CD4-positive, alpha-beta memory T cell (primary cell): ENCODE measurements at places on chromosomes 3 and 15.

- DNase-seq, result peak; percentile 23
These were observed 2.9 kb downstream of the FBXL22 start for GRCh38 chr15:63600001-63600615.

GRCh38 chr3:23991683-23992628 is 46.9 kb downstream of the NR1D2 start:
- DNase-seq, result no peak

GRCh38 chr3:140842984-140843649 is 98.5 kb upstream of the SLC25A36 start:
- no peak for DNase-seq

DNA sequence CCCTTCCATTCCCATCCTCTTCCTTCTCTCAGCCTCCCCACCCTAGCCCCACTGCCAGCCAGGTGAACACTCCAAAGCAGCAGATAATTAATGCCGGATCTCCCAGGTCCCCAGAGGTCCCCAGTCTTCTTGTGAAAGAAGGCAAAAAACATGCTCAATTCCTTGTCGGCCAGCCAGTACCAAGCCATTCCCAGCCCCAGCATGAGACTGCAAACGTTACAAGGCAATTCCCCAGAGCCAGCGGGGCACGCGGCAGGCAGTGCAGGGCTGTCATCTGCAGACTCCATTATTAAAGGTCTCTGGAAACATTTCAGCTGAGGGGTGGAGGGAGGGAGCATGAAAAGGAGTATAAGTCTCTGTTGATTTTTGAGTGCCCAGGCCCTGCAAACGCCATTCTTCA is 117.8 kb downstream of the XXYLT1 start:
- DNase-seq, result no peak

DNA sequence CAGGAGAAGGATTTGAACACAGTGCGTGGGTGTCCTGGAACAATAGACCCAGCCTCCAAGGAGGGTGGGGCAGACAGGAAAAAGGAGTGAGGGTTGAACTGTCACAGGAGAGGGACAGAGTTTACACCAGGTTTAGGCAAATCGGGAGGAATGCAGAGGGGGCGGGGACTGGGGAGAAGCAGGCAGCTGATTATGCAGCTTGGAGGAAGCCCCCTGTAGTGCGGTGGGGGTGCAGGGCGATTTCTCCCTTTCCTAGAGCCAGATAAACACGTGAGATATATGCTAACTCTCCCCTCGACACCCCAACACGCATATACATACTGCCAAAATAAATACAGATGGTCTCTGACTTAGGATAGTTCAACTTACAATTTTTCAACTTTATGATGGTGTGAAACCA is 108.6 kb upstream of the PRR20G start:
- no peak for DNase-seq

DNA sequence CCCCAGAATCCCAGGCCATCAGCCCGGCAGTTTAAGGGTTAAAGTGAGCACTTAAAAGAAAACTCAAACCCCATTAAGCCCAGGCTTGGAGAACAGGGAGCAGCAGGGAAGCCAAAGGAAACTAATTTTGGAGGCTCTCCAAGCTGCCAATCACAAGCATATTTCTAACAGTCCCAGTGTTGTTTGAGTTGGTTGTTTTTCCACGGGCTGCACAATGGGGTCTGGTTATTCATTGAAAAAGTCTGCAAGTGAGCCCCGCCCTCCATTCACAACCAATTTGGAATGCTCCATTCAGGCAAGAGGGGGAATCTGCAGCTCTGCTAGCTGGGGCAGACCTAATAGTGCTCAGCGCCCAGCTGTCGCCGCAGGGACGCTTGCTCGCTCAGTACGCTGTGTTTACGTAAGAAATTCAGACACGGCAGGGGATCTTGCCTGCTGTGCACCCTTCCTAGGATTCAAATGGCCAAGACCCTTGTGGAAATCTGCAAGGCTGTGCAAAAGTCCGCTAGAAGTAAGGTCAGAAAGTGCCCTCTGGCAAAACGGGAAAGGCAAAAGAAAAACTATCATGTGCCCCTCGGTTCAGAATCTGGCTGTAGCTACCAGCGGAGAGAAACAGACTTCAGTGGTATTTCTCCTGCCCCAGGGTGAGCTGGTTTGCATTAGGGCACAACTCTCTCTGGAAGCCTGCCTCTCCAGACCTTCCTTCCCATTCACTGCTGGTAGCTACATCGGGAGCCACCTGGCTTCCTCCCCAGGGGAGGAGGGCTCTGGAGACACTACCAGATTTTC is 11.0 kb downstream of the ETV5 start:
- no peak for DNase-seq

- DNase-seq, result no peak
These were observed 12.6 kb upstream of the IGF2BP2 start for GRCh38 chr3:185837414-185837813.

- no peak for DNase-seq
These were observed 51.9 kb downstream of the RPLP1 start for GRCh38 chr15:69504352-69505040.

DNA sequence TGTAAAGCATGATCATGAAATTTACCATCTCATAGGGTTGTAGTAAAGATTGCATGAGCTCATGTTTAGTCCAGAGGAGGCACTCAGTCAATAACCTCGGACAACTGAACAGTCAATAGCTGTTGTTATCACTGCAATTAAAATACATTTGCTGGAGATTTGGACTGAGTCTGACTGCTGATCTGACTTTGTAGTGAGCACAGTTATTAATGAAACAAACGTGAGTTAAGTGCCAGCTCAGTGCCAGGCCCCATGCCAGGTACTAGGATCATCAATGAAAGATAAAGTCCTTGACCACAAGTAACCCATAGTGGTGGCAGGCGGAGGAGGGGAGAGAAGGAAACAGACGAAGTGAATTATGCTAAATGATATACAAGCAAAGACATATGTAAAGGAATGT is 43.7 kb upstream of the PRICKLE2 start:
- DNase-seq, result no peak

DNA sequence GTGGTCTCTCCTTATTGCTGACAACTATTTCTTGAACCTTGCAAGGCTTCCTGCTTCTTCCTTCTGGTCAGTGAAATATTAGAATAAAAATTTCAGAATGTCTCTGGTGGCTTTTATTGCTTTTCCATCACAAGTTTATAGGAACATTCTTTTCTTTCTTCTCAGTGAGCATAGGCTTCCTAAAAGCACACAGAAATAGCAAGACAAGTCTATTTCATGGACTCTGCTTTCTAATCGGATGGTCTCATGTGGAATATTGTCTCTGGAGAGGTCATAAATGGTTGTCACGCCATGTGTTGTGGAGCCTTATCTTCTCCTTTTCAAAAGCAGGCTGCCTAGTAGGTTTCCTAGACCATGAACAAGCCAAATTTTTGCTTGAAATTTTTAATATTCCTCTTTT is 9.8 kb upstream of the PSMD6 start:
- DNase-seq, result no peak

DNA sequence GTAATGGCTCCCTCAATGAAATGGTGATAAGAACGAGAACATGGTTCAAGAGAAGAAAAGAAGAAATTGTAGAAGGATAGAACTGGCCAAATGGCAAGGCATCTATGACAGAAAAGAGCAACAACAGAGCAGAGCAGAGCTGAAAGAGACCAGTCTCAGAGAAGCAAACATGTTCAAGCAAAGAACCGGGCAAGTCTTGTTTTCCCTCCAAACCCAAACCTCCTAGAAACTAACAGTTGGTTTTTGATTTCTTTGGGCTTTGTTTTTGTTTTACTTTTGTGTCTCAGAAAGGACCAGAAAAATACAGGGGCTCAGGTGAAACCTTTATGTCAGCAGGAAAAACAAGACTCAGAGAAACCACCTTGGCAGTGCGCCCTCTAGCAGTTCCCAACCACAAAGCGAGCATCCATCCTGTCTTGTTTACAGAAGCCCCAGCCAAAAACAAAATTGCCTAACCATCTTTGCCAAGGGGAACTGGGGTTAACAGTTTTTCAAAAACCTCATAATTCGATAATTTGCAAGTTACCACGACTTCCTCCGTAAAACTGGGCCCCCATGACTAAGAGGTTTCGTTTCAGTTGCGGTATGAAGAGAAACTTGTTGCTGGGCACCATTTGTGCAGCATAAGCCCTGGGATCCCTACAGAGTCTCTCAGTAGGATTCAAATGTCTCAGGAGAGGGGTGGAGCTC is 159.2 kb upstream of the SLC24A5 start:
- DNase-seq, result no peak

DNA sequence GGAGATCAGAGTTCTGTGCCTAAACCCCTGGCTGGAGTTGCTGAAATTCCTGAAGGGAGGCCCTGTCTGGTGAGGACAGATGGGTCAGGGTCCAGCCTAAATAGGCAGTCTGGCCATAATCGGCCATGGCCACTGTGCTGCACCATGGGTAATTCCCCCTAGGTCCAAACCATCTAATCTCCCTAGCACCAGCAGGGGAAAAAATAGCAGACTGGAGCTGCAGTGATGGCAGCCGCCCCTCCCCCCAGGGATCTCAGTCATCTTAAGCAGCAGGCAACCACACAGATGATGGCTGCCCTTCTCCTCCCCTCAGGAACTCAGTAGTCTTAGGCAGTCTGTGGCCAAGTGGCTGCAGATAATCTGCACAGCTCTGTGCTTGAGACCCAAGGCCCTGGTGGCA is 68.4 kb upstream of the CD96 start:
- DNase-seq, result no peak

DNA sequence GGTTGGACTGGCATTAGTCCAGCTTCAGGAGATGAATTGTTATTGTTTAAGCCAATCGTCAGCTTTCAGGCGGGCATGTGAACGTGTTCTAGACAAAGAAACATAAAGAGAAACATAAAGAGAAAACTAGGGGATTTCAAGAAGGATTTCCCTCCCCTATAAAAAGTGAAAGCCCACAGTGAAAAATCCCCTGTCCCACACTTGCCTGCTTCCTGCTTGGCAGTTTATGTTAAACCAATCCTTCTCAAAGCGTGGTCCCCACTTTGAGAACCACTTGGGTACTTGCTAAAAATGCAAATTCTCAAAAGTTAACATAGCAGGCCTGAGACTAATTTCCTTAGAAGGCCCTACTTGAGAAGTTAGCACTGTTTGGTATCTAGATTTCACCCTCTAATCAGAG is 293.0 kb upstream of the SOX14 start:
- no peak for DNase-seq

- no peak for DNase-seq
These were observed 94.5 kb downstream of the IQSEC1 start for GRCh38 chr3:12978682-12979081.

DNA sequence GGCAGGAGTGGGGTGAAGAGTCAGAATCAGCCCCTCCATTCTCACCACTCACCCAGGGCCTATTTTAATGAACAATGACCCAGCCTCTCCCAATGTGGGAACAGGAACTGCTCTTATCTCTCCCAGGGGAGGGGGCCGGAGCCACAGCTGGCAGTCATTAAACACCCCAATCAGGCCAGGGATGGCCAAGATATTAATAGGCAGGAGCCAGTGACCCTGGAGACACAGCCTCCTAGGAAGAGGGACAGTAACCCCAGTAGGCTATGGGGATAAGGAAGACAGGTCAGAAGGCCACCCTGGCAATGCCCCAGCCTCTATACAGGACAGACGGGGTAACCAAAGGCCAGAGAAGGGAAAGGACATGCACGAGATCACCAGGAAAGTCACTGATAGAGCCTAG is 38.6 kb downstream of the VIPR1 start:
- no peak for DNase-seq

- no peak for DNase-seq
These were observed 1041.4 kb downstream of the NTRK3 start for GRCh38 chr15:87215100-87215499.

DNA sequence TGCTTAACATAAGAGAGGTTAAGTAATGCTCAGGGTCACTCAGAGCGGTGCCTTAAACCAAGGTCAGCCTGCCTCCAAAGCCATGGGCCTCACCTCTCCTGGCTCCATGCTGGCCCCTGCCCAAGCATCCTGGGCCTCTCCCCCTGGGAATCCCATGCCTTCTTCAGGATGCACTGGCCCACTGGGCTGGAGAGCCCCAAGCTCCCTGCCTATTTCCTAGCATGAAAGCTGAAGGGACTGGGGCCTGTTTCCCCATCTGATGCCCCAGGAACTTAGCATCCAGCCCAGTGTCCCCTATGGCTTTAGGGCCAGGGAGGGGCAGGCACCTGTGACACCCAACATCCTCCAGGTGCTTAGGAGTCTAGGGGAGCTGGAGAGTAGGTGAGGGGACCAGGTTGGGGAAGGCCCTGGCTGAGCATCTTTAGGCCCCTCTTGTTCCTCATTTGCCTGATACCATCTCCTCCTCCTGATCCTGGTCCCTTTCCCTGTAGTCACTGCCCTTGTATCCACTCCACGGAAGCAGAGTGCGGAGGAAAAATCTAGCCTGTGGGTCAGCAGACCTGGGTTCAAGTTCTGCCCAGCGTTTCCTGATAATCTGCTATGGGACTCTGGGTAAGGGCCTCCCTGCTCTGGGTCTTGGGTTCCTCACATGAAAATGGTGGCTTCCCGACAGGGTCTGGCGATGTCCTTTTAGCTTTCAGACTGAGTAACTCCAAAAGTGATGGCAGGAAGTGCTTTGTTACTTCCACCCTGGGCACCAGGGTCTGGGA is 28.6 kb downstream of the EHD4 start:
- no peak for DNase-seq

DNA sequence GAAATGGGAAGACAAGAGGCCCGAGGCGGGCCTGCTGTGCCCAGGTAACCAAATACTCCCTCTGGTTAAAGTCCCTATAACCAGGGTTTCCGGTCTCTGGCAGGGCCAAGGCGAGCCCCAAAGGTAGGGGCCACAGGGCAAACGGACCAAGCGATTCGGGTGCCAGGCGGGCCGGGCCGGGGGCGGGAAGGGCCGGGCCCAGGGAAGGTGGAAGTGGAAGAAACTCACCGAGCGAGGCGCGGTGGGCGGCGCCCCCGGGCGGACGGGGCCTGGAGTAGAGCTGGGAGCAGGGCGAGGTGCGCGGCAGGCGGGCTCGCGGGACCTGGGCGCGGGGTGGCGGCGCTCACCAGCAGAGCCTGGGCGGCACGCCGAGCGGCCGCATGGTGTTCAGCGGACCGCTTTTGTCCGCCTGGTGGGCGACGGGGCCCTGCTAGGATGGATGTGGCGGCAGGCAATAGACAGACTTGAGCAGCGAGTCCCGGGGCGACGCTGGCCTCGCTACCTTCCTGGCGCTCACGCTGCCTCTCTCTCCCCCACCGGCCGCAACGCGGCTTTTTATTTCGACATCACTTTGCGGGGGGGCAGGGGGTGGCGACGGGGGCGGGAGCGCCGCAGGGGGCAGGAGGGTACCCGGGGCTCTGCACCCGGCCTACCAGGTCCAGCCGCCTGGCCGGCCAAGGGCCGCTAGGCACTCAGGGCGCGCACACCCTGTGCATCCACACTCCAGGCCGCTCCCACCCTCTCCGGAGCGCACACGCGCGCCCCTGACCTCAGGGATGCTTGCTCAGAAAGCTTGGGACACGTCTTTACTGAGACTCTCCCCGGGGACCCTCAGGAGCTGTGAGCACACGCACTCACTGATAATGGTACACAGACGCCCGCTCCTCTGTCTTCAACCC is at the start of gene GATA2:
TSS of gene GATA2 (minus strand) at position 531 of the 899 bp plus-strand sequence. CDS start 6,170 bp downstream, outside the sequence.
- peak; percentile 32 for DNase-seq

GRCh38 chr3:87691109-87691508 is 367.7 kb downstream of the CGGBP1 start:
- DNase-seq, result no peak

DNA sequence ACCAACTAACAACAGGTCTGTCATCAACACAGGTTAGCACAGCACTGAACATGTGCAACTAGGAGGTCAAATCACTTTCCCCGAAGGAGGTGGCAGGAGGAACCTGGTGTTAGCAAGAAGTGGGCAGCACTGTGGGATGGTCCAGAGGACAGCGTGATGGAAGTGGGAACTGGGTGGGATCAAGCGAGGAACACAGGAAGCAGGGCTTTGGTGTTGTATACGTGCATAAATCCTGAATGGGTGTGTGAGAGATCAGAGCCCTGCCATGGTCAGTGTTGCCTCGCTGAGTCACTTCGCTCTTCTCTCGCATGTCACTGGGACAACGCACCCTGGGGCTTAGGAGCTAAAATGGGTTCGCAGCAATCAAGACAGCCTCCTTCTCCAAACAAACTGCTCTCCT is 62.1 kb downstream of the MOBP start:
- DNase-seq, result no peak
